ENCODE measurements at places on chromosomes 6 and 20.

GRCh38 chr6:129671442-129672340 is 38.3 kb downstream of the ARHGAP18 start:
- DNase-seq, result peak; percentile 52

GRCh38 chr6:14645221-14645620 is 527.6 kb downstream of the CD83 start:
- DNase-seq, result no peak

GRCh38 chr6:44776344-44776743 is 388.8 kb downstream of the CDC5L start:
- no peak for DNase-seq

GRCh38 chr20:36128463-36129159 is 25.9 kb upstream of the EPB41L1 start:
- DNase-seq, result no peak

- DNase-seq, result no peak
Measured at GRCh38 chr6:42440778-42441696, 10.7 kb downstream of the TRERF1 start.

DNA sequence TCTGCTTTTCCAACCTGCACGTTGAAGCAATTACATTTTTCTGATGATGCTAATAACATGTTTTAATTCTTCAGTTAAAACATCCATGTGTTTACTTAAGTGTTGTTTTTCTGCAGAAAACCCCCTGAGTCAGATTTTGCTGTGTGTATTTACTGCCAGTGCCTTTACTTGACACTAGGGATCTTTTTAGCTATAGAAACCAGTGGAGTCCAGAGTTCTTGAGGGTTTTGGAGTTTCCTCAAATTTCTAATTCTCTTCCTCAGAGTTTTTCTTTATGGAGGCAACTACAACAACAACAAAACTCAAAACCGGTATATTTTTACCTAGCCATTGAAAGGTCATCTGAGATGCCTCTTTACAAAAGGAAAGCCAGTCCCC is 168.4 kb downstream of the JARID2 start:
- no peak for DNase-seq

DNA sequence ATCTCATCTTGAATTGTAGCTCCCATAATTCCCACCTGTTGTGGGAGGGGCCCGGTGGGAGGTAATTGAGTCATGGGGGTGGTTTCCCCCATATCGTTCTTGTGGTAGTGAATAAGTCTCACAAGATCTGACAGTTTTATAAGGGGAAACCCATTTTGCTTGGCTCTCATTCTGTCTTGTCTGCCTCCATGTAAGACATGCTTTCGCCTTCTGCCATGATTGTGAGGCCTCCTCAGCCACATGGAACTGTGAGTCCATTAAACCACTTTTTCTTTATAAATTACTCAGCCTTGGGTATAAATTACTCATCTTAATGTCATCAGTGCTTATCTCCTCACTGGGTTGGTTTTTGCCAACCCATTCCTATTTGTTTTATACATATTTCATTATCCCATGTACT is 142.0 kb upstream of the GMDS start:
- no peak for DNase-seq

DNA sequence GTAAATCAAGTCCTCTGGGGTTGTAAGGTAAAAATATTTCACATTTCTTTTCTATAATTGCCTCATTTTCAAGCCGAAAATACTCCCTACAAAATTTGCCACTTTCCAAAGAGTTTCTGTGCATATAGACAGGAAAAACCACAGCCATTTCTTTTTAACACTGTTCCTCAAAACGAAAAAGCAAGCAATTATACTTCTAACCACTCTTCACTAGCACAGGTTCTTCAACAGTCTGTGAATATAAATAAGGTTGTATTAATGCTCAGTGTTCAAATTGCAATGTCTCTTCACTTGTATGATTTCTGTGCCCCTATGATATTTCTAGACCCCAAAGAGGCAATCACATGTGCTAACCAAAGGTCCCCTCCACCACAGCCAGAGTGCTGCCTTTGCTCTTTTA is 206.0 kb downstream of the SIM1 start:
- DNase-seq, result no peak

DNA sequence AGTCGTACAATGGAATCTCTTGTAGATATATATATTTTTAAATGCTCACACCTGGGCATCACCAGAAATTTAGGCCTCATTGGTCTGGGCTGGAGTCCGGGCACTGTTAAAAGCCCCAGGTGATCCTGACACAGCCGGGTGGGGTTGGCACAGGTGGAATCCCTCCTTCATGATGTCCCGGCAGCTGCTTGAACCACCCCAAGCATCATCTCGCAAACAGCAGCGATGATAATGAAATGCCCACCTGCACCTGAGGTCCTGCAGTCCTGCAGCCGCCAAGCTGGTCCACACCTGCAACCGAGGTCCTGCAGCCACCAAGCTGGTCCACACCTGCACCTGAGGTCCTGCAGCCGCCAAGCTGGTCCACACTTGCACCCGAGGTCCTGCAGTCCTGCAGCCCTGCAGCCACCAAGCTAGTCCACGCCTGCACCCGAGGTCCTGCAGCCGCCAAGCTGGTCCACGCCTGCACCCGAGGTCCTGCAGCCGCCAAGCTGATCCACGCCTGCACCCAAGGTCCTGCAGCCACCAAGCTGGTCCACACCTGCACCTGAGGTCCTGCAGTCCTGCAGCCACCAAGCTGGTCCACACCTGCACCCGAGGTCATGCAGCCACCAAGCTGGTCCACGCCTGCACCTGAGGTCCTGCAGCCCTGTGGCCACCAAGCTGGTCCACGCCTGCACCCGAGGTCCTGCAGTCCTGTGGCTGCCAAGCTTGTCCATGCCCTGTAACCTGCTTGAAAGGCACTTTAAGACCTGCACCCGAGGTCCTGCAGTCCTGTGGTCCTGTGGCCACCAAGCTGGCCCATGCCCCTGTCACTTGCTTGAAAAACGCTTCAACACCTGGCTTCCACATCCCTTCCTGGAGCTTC is 261.2 kb downstream of the DLL1 start:
- DNase-seq, result no peak

Data from stimulated activated CD4-positive, alpha-beta T cell treated with anti-CD3 and anti-CD28 coated beads, Interleukin-12 subunit alpha, Interleukin-12 subunit beta, amount 100 ng/mL, for 4 hours (primary cell).